ENCODE measurements at places on chromosomes 13 and 19.

DNA sequence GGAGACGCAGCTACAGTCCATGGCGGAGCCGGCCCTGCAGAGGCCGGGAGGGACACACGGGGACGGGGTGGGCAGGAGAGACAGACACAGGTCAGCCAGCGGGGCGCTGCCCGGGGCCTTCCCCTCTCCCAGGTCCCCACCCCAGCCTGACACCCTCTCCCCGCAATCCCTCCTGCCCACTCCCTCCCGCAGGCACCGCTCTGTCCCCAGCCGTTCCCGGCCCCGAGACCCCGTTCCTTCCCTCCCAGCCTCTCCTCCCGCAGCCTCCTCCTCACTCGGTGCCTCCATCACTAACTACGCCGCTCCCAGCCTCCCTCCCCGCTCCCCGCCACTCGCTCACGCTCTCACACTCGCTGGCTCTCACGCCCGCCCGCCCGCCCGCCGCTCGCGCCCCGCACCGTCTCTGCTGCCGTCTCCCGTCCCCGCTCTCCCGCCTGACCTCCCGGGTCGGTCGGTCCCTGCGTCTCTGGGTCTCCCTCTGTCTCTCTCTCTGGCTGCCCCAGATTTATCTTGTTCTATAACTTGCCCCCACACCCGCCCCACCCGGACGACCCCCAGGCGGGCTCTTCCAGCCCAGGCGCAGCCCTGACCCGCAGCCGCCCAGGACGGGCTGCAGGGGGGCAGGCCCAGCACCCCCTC lies 15.2 kb downstream of the ERFL start:
- no peak for DNase-seq

DNA sequence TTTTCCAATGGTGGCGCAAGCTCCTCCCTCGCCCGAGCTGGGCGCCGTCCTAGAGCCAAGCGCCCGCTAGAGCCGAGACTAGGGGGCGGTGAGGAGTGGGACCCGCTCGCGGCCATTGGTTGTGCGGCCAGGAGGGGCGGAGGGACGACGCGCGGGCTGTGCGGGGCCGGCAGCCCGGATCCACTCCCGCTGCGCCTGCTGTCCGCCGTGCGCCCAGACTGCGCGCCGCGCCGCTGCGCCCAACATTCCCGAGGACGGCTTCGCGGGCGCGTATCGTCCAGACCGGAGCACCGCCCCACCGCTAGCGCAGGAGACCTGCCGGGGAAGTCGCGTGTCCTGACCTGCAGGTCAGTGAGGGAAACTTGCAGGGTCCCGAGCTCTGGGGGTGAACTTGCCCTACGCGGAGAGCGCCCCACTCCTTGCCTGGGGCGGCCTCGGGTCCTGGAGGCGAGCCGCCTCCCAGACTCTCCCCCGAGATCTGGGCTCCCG lies at the start of gene SERTM1:
TSS of gene SERTM1 (plus strand) at position 183 of the 489 bp plus-strand sequence. CDS start 21,059 bp downstream, outside the sequence.
- DNase-seq, result no peak

- DNase-seq, result peak; percentile 60
Observed at GRCh38 chr19:11587302-11587974, 9.8 kb upstream of the ZNF627 start.

GRCh38 chr19:28435551-28436271 lies 777.2 kb downstream of the UQCRFS1 start:
- no peak for DNase-seq

DNA sequence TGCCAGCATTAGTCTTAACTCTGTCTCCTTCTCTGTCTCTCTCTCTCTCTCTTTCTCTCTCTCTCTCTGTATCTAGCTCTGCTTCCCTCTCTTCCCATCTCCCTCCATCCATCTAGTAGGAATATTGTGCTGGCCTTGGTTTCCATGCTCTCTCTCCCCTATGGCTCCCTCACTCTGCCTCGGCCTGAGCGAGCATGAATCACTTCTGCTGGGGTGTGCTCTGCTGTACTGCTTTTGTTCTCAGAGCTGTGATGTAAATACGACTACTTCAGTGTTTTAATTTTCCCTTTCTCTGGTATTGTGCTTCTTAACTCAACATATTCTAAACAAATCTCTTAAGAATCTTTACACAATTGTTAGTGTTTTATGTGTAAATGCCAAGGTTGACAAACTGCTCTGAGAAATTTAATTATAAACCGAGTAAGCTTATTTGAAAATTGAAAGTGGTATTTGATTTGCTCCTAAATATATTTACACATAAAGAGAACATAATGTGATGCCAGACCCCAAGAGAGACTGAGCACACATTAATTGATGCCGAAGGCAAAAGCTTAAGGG lies 211.5 kb upstream of the KL start:
- DNase-seq, result no peak

GRCh38 chr19:44740351-44740824 lies 8.1 kb upstream of the BCL3 start:
- DNase-seq, result no peak

- DNase-seq, result no peak
Observed at GRCh38 chr13:22964245-22964966, 216.4 kb upstream of the SGCG start.
